RPMI7951 (cell line): ENCODE measurements at places on chromosomes 5 and 9.
A peak's percentile ranks its signal among the peaks of the same experiment; 100 is the strongest.

DNA sequence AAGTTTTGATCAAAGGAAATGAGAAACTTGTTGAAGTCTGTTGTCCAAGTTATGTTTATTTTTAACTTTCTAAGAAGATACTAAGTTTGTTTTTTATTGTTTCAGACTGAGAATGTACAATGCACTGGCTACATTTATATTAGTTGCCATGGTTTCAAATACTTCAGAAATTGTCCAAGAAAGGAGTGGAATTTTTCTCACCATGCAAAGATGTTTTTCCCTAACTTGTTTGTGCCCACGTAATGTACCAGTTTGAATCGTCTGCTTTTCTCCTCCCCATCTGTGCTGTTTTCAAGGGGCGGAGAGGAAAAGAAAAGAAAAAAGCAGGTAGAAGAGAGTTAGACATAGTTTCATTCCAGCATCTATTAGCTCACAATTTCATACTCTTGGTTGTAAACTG lies 407.0 kb downstream of the KCTD16 start:
- no peak for DNase-seq

- DNase-seq, result no peak
Observed at GRCh38 chr5:133274597-133274935, 222.8 kb downstream of the HSPA4 start.

DNA sequence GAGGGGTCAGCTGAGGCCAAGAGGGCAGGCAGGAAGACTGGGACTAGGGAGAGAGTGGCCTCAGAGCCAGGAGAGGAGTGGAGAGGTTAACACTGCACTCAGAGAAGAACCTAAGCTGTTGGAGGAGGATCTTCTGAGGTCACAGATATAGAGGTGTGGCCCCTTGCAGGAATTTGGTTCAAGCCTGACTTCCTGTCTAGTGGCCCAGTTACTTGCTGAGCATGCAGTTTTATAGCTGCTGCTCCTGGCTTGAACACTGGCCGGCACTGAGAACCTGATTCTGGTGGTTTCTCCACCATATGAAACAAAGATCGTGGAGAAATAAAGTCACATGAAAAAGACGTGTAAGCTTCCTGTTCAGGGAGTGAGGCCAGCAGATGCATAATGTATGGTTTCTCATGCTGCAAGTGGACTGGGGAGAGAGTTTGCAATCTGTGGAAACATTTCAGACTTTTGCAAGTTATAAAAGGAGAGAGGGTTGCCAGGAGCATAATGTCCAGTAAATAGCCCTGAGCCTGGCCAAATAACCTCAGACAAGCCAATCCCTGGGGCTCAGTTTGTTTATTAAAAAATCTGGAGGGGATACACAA lies 82.6 kb downstream of the GALNT10 start:
- peak; percentile 43 for DNase-seq

DNA sequence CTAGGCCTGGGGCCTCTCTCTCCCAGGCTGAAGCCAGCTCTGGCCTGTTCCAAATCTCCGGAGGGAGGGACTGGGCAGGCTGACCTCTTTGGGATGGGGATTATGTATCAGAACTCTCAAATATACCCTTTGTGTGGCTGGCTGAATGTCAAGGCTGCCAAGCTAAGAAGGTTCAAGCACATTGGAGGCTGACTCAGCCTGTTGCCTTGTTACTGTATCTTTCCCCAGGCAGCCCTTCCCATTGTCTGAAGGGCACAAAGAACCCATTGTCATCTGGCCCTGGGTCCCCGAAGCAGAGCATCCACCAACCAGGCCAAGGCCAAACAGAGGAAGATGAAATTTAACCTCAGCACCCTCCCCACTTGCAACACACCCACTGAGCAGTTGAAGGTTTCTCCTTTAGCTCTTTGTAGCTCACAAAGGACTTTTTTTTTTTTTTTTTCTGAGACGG lies 7.3 kb upstream of the SPARC start:
- peak; percentile 97 for DNase-seq

GRCh38 chr5:40560474-40561110 lies 119.1 kb upstream of the PTGER4 start:
- no peak for DNase-seq

GRCh38 chr5:9207817-9208418 lies 338.0 kb downstream of the SEMA5A start:
- DNase-seq, result peak; percentile 50

GRCh38 chr9:124868511-124869465 lies 6.9 kb downstream of the ARPC5L start:
- DNase-seq, result peak; percentile 80

- no peak for DNase-seq
Observed at GRCh38 chr9:70525519-70525918, 111.1 kb upstream of the KLF9 start.

DNA sequence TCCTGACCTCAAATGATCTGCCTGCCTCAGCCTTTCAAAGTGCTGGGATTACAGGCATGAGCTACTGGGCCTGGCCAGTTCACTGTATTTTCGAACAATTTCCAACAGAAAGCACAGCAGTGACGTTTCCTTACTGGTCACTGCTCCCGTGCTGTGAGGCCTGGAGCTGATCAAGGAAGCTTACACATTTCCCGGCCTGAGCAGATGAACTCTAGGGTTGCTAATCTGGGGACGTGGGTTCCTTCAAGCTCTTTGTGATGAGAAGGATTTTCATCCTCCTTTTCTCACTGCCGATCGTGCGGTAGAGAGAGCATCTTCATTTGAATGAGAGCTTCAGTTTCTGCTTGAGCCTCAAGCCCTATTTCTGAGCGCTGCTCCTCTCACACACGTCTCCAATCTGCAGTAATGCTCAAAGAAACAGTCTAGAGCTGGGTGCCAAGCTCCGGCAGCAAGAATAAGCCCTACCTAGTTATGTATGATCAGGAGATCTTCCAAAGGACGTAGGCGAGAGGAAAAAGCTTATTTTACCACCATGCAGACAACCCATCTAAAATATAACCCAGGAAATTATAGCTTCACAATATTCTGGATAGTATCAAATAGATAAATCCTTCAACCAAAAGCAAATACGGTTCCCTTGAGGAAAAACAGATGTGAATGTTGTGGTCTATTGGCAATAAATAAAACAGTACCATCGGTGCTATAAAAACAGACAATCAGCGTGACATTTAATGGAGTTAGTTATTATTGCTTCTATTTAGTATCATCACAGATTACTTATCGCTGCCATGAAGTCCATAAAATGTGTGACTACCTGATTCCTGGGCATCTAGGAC lies 7.3 kb upstream of the SPATA24 start:
- no peak for DNase-seq

DNA sequence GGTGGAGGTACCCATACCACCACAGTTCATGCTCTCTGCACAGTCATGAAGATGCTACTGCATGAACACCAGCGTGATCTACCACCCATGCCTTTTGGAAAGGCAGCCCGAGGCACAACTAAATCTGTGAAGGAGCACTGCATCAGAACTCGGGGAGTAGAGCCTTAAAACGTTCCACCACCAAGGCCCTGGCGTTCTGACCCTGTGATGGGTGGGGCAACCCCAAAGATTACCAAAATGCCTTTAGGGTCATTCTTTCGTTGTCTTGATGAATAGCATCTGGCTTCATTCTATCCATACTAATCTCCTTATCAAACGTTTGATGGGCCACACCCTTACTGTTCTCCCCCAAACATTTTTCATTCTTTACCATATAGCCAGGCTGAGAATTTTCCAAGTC lies 97.9 kb downstream of the ADAMTS6 start:
- DNase-seq, result no peak

DNA sequence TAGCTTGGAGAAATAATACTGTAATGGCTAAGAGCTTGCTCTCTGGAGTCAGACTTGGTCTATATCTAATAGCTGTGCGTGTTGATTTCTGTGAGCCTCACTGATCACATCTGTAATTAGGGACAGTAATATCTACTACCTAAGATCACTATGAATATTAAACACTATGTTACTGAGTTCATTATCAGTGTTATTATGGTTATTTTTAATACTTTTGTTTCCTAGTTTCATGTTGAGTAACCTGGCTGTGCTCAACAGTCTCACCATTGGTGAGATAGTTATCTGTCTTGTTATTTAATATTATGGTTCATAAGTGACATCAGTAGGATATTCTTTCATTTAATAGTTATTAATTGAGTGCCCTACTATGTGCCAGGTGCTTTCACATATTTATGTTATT lies 22.4 kb upstream of the CAVIN4 start:
- DNase-seq, result no peak
